ENCODE measurements at places on chromosomes 6 and 20.

GRCh38 chr6:150928882-150929281, 63.4 kb downstream of the MTHFD1L start:
- DNase-seq, result no peak

GRCh38 chr6:33252759-33253158, 18.9 kb downstream of the VPS52 start:
- no peak for DNase-seq

DNA sequence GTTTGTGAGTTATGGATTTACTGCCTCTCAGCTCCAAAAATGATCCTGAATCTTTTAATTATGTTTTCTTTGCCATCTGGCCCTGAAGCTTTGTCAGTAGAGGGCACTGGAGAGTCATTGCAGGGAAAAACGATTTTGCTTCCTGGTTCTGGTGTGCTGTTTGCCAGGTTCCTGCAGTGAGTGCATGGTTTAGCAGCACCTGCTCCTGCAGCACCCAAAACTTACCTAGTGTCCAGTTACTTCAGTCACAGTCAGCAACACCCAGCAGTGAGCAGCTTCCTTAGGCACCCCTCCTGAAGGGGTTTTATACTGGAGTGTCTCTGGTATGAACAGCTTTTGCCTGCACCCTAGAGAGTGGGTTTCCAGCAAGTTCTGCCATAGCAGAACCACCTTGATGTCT, 6.0 kb upstream of the TRIM26 start:
- no peak for DNase-seq

DNA sequence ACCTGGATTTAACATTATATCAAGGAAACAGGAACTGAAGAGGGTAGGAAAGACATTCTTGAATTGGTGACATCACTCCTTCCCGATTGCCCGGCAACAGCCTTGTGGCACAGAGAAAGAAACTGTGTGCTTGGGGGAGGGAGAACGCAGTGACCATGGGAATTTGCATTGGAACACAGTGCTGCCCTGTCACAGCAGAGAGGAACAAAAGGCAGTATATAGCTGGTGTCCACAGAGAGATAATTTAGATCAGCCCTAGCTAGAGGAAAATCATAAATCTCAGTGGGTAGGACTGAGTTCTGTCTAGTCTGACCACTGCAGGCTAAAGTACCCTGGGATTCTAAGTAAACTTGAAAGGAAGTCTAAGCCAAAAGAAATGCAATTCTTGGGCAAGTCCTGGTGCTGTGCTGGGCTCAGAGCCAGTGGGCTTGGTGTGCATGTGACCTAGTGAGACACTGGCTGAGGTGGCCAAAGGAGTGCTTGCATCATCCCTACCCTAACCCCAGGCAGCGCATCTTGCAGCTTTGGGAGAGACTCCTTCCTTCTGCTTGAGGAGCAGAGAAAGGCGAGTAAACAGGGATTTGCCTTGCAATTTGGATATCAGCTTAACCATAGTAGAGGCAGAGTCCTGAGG, 697.6 kb downstream of the HACE1 start:
- DNase-seq, result no peak

Measured in globus pallidus (tissue), 1 donor.